Left lung (tissue), 14 donors: ENCODE measurements at places on chromosomes 7 and 10. TPM values are rescaled to one million over a fixed set of nuclear protein-coding genes. Genes with fewer than 3 reads are reported as not detected.
A peak's percentile ranks its signal among the peaks of the same experiment; 100 is the strongest.

Gene C7orf33
- not detected for total RNA-seq

Gene EN2
- not detected for total RNA-seq

Gene SLC13A1
- total RNA-seq = not detected

Gene RGR
- total RNA-seq = not detected

Gene NYAP1
- 0.55 TPM for total RNA-seq

Gene HGF
- 42.0 TPM for total RNA-seq

DNA sequence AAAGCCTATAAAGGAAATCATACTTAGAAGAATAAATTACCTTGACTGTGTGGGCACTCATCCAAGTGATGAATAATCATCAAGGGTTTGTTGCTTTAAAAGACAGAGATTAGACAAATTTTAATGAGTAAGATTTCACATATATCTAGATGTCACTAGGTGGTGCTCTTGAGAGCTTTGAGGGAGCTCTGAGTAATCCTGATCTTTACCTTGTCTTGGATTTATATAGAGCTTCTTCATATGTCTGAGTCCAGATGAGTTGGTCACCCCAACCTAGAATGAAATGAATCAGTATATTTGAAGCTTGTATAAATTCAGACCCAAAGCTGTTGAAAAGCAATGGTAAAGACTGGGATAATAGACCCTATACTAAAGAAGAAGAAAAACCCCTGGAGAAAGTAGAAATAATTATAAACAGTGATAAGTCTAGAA, 3.7 kb downstream of the AGR2 start:
- DNase-seq = no peak

DNA sequence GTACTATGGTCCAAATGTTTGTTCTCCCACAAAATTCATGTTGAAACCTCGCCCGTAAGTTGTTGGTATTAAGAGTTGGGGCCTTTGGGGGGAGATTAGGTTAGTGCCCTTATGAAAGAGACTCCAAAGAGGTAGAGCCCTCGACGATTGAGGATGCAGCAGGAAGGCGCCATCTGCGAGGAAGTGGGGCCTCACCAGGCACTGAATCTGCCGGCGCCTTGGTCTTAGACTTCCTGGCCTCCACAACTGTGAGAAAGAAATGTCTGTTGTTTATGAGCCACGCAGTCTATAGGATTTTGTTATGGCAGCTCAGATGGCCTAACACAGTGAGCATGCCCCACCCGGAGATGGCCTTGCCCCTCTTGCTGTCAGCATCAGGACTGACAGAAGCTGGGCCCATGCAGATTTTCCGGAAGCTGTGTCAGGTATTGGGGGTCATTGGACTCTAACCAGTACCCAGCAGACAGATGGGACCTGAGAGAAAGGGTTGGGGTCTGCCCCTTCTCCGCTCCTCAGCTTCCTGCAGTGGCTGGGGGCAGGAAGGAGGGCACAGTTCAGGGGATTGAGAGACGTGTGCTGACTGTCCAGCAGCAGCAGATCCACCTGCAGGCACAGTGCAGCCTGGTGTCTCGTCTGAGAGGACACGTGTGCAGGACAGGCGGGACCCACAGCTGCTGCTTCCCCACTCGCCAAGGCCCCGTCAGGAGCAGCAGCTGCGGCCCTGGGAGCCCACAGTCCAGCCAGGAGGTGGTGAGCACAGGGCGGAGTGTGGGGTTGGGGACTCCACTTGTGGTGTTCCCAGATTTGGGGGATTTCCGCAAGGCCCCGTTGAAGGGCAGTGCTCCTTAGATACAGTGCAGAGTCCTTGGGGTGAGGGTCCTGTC, 47.8 kb downstream of the MGMT start:
- no peak for DNase-seq

DNA sequence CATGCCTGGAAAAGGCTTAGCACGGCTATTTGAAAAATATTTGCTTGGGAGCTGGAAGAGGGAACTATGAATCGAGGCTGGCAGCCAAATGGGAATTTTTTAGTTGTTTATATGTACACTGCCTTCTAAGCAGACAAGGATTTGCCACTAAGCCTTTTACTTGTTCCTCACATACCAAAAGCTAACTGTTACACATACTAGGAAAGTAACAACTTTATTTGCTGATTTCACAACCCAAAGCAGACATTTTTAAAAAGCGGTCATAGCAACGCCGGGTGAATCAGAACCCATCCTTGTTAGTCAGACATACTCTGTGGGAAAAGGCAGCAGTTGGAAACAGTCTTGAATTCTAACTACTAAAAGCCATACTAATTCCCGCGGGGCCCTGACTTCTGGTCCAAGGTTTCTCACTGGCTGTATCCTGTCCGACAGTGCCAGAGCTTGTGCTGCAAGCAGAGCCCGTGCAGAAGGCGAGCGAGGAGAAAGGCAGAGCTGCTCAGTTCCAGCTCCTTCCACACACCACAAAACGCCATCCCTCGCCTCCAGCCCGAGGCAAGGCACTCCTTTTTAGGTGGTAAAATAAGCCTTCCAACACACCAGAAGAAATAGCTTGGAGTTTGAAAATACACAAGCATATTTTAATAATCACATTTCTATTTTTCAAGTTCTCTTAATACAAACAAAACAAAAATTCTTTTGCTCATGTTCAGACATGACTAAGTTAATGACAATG, 89.2 kb downstream of the RNF216 start:
- DNase-seq = peak; percentile 79

DNA sequence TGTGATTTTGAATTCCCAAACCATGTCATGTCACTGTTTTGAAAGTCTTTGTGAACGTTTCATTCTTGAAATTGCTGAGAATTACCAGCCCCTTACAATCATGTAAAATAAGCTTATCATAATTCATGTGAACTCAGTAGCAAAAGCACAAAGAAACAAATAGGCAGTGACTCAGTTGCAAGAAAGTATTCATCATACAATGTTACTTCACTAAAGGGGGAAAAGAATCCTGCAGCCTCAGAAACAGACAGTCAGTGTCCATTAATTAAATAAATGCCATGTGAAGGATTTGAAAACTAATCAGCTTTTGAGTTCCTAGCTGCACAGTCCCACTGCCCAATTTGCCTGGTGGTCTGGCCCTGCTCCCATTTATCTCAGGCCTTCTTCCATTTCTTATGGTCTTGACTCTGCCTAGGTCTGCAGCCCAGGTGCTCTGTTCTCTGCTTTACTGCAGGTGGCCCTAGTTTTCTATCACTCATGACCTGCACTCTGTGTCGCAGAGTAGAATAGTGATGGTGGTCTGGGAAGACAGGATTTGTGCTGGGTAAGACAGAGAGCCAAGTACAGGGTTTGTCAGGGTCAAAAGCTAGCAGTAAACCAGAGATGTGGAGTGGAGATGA, 99.7 kb downstream of the PLCE1 start:
- DNase-seq = no peak

GRCh38 chr7:125279961-125280360, 350.3 kb upstream of the POT1 start:
- DNase-seq = no peak

DNA sequence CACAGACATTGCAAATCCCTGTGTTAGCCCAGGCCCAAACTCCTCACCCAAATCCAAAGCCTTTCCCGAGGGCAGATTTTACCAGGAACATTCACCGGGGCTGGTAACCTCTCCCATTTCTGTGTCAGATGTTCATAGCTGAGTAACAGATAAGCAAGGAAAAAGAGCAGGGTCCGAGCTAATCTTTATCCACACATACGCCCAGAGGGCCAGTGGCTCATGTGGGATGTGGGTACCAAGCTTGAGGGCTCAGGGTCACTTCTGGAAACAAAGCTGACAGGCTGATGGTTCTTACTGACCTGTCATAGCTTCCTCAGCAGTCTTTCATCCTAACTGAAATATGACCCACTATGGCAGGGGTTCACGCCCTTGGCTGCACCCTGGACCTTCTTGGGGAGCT, 39.8 kb downstream of the HBP1 start:
- DNase-seq = no peak

DNA sequence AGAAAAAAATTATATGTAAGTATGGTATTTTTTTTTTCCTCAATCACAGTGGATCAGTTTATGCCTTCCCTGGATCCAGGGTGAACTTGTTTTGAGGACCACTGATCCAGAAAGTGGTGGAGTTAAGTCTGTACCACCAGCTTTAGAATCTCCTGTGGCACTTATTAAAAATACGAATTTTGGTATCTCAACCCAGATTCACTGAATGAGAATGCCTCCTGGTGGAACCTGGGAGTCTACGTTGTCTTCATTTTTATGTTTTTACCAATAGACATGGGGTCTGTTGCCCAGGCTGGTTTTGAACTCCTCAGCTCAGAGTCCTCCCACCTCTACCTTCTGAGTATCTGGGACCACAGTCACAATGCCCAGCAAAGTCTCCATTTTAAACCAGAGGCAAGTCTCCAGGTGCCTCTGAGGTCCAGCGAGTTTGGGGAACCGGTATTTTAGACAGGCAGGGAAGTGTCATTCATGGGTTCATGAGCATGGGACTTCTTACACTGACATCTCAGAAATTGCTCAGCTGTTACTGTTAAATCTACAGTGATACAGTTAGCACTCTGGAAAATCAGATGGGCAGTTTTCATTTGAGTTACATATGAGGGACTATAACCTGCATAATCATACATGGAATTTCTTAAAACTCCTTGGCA, 200.9 kb downstream of the AUTS2 start:
- no peak for DNase-seq

- DNase-seq = no peak
These were observed 307.7 kb downstream of the ADRA2A start for GRCh38 chr10:111384556-111384955.

DNA sequence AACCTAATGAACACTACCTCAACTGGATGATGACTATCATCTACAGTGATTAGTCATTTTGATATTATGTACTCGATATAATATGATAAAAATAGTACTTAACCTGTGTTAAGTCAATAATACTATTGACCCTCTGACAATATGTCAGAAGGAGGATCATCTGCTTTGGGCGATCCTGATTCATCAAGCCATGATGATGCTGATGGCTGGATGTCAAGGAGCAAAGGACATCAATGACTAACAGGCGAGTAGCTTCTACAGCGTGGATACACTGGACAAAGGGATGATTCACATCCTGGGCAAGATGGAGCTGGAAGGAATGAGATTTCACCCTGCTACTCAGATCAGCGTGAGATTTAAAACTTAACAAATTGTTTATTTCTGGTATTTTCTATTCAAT, 94.4 kb upstream of the SKAP2 start:
- no peak for DNase-seq

DNA sequence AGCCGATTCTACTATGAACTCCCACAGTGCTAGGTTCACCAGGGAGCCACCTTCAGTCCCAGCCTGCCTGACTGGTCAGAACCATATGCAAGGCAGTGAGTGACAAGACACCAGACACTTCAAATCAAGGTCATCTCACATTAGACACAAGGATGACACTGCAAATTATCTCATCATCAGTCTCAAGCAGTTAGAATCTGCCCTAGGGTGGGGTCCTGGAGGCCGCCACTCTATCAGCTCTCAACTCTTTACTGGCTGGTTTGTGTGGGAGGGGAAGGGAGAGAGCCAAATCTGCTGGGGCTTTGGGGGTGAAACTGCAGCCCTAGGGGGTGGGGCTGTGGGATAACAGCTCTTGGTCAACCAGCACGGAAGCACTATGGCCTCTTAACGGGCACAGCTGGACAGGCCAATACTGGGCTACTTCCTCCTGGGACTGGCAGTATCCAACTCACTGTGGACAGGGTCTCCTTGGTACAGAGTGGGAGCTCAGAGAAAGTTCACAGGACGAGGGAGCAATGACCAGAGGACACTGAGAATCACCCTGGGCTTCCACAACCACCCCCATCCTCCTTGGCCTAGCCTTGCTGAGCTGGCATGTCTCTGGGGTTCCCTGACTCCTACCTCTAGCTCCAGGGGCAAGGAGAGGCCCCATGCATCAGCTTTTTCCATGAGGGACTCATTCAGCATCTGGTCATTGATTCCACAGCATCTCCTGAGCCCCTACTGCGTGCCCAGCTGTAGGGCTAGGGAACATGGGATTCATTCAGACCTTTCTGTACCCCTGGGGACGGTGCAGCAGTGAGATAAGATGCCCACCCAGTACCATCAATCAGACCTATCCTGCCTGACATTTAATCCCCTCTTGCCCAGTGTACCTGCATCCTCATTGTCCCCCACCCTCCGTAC, 5.4 kb downstream of the GPRIN2 start:
- no peak for DNase-seq

- DNase-seq = no peak
These were observed 78.3 kb downstream of the RAPGEF5 start for GRCh38 chr7:22278660-22279059.

DNA sequence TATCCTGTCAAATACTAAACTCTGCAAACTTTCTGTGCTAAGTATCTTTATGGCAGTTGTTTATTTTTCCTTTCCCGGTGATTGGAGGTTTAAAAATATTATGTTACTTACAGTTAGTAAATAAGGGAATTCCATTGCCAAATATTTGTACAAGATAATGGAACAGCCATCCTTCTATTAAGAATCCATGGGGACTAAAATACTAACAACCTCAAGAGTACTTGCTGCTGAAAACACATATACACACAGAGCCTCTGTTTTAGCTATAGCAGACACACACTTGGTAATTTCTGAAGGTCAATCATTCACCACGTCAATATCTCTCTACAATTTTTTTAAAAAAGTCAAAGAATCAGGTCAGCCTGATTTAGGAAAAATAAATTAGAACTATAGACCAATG, 32.4 kb downstream of the TSPAN12 start:
- DNase-seq = no peak

- no peak for DNase-seq
These were observed 27.0 kb upstream of the UBN2 start for GRCh38 chr7:139203992-139204391.

GRCh38 chr7:75962607-75963380, 31.6 kb downstream of the TMEM120A start:
- DNase-seq = no peak

- DNase-seq = no peak
These were observed 40.5 kb downstream of the AMZ1 start for GRCh38 chr7:2728316-2729030.

DNA sequence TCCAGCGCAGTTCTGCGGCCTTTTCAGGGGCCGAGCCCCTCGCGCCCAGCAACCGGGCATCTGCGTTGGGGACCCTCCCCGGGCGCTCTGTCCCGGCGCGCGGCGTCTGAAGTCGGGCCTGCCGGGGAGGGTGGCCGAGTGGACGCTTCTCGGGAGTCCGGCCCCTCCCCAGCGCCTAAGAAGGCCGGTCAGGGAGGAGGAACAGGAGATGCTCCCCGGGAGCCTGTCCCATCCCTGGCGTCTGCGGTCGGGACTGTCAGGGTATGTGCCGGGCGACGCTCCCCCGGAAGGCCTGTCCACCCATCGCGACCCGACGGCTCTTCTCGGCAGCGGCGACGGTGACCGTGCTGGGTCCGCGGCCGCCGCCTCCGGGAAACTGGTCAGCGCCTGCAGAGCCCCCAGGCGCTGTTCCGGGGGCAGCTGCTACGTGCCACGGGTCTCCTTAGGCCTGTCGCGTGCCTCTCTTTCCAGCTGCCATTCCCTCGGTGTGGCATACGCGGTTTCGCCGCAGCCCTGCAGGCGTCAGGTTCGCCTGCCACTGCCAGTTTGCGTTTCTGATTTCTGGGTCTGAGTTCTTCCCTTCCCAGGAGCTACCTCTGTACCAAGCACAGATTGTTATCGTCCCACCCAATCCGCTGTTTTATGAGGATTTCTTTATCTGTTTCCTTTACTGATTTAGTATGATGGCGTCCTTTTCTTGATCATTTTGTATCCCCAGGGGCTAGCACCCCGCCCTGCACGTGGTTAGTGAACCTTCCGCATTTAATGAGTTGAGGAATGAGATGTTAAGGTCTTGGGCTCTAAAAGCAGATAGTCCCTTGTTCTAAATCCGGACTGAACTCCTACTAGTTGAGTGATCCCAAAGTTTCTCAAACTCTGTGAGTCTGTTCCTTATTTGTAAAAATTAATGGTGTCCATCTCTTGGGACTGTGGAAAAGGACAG, 782 bp downstream of the IFIT5 start:
- peak; percentile 54 for DNase-seq

GRCh38 chr7:95777269-95777668, 4.9 kb downstream of the DYNC1I1 start:
- DNase-seq = no peak
